ENCODE measurements at places on chromosomes 3 and 15.
A peak's percentile ranks its signal among the peaks of the same experiment; 100 is the strongest.

DNA sequence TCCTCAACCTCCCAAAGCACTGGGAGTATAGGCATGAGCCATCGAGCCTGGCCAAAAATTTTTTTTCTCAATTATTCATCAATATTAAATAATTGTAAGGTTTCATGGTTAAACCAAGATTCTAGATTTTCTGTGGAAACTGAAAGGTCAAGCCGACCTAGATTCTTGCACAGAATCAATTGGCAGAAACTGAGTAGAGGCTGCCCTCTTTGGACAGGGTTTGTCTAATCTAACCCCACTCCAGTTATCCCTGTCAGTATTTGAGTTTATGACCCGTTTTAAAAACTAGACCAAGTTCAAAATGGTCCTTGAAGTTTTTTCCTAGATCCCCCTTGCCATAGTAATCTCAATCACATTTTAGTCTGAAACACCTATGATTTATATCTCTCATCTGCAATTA, 8.6 kb upstream of the ADAM10 start:
- DNase-seq: peak; percentile 22

DNA sequence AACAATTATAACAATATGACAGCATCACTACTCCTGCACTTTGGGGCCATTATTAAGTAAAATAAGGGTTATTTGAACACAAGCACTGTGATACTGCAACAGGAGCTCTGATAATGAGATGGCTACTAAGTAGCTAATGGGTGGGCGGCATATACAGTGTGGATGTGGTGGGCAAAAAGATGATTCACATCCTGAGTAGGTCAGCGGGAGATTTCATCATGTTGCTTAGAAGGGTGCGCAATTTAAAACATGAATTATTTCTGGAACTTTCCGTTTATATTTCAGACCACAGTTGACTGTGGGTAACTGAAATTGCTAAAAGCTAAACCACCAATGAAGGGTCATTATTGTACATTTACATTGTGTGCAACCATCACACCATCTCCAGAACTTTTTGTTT, 42.3 kb downstream of the FBXO22 start:
- no peak for DNase-seq

GRCh38 chr3:58743296-58743695, 76.7 kb upstream of the FAM3D start:
- DNase-seq: no peak

DNA sequence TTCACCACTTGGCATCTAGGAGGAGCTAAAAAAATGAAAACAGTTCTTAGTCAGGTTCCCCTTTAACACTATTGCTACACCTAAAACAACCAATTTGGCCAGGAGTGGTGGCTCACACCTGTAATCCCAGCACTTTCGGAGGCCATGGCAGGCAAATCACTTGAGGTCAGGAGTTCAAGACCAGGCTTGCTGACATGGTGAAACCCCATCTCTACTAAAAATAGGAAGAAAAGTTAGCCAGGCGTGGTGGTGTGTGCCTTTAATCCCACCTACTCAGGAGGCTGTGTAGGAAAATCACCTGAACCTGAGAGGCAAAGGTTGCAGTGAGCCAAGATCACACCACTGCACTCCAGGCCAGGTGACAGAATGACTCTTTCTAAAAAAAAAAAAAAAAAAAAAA, 124.1 kb downstream of the DGKG start:
- DNase-seq: no peak

- no peak for DNase-seq
Measured at GRCh38 chr15:99981191-99981647, 248.0 kb upstream of the LYSMD4 start.

- DNase-seq: no peak
Measured at GRCh38 chr3:186254676-186255650, 107.1 kb downstream of the DGKG start.

- DNase-seq: peak; percentile 25
Measured at GRCh38 chr15:100341239-100341749, 481 bp downstream of the ADAMTS17 start.

DNA sequence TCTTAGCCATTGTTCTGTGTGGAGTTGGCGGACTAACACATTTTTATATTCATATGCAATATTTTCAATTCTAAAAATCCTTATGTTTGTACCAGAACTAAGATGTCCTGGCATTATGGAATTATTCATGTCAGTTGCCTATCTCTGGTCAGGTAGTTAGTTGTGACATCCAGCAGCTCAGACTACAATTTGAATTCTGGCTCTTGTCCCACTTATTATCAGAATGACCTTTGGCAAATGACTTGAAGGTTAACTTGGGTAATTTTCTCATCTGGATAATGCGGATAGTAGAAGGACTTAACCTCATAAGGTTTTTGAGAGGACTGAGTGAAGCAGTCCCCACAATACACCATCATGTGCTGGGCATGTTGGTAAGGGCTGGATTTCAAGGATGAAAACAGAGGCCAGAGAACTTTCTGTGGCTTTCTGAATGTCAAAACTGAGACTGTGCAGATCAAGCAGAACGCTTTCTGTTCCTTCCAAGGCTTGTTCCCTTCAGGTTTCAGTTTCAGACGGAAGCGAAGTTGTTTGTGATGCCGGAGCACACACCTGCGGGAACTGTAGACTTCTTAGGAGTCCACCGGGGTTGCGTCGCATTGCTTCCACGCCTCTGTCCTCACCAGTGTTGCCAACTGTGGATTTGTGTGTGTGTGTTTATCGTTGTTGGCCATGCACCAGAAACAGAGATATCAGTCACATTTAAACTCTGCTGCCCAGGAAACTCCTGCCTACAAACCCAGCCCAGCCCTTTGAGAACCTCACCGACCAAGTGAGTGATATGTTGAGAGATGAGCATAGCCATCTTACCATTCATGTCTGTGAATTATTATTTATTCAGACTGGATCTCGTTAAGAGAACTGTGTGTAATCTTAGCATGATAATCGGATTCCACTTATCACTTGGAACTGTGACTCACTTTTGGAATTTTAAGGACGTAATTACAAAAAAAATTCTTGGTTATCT, 76.0 kb downstream of the PTPRG start:
- no peak for DNase-seq

DNA sequence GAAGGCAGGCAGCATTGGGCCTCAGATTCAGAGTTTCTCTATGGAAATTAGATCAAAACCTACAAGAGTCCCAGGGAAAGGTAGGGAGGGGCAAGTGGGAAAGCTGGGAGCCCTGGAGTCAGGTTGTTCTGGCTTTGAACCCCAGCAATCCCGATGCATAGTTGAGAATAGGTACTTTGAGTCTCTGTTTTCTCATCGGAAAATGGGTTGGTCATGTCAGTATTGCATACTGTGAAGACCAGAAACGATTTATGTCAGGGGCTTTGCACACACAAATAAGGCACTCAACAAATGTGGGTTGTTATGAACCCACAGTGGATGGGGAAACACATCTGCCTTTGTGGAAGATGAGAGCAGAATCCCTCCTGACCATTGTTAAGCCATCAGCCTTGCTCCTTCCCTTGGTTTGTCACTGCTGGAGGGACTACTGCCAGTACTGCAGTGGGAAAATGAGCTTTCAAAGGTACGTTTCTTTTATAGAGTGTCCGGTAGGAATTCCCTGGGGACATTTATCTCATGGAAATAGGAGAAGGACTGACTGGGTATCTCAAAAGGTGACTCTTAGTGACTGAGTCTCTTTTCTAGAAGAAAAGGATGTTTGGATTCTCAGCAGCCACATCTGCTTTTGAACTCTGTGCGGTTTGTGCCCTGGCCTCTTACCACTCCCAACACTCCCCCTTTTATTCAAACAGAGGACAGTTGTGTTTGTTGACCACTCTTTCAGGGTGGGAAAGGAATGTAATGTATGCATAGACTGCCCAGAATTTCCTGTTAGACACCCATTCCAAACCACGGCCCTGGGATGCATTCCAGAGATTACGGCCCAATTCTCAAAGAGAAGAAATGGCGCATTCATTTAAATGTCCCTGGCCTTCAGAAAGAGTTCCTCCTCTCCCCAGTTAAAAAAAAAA, 54.6 kb upstream of the VILL start:
- no peak for DNase-seq

DNA sequence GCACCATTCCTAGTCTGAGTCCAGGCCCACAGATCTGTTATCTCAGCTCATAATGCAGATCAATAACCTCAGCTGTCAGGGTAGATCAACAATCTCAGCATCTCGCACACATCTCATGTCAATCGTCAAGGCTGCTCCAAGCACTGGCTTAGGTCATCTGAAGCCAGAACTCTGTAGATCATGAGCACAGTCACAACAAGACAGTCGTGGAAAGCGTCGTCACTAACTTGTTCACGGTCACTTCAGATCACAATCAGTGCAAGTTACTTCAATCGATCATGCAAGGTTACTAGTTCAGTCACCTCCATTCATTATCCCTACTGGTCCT, 71.8 kb downstream of the RBPMS2 start:
- no peak for DNase-seq

DNA sequence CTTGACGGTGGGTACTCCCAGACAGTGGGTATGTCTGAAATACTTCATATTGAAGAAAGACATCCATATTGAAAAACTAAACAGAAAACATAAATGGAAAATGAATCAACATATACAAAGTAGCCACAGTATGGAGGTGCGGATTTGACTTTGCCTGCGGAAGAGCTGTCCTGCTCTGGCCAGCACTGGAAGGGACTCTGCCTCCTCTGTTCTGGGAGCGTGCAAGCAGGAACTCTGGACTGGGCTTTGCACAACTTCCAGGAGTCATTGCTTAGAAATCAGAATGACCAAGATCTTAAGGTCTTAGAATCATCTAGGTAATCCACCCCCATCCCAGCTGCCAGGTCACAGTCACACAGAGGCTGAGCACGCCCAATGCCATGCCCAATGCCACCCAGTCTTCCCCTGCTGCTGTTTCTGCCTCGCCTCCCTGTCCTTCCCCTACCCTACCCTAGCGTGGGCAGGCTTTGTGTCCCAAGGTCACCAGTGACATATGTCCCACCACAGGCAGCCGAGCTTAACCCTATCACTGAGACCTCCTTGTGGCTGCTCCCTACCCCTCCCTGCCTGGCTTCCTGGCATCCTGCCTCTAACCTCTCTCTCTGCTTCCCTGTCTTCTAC, 36.3 kb downstream of the CDC25A start:
- no peak for DNase-seq

DNA sequence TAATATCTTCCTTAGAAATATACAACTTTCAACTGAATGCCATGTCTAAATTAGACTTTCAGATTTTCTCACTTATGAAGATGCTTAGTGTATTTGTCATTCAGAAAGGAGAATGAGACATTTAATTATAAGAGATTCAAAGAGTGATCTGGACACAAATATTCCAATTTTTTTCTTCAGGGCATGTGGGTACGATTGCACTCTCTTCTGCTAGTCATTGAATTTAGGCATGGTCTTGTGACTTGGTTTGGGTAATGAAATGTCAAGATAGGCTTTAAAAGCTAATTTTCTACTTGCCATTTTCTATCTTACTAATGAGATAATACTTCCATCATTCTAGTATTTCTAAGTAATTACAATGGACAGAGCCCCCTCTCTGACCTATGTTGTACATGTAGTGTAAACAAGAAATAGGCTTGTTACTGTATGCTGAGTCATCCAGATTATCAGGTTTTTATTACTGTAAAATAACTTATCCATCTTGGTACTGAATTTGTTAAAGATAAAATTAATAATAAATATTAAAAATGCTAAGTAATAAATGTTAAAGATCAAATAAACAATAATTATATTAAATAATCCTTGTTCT, 770.8 kb upstream of the BCHE start:
- no peak for DNase-seq

GRCh38 chr3:143848704-143849103, 436 bp upstream of the SLC9A9 start:
- no peak for DNase-seq

DNA sequence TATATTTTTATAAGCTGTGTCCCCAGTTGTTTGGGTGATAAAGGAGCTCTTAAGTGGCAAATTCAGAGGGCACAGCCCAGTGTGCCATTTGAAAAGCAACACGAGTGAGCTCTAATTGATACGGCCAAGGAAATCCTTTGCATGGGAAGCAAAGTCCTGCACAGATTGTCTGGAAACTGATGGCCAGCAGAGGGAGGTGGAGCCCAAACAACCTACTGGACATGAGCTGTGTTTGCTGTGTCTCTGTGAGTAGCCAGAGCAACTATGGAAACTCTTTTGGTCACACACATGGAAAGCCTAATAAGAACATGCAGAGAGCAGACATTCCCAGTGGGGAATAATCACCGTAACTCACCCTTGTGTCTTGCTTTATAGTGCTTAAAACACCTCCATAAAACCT, 24.4 kb downstream of the ONECUT1 start:
- no peak for DNase-seq

- DNase-seq: no peak
Measured at GRCh38 chr3:71621825-71622537, 38.5 kb upstream of the FOXP1 start.

DNA sequence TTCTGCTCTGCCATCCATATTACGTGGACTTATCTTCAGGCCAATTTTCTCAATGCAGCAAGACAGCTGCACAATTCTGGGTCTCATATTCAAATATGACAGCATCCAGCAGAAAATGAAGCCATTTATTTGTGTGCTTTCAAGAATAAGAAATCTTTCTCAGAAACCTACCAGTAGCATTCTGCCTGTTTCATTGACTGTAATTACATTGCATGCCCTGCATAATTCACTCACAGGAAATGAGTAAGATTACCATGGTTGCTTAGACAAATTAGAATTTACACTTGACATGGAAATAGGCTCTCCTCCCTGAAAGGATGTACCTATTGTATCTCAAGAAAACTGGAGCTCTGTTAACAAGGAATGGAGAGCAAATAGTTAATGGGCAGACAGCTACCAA, 346.6 kb upstream of the DCBLD2 start:
- DNase-seq: no peak

DNA sequence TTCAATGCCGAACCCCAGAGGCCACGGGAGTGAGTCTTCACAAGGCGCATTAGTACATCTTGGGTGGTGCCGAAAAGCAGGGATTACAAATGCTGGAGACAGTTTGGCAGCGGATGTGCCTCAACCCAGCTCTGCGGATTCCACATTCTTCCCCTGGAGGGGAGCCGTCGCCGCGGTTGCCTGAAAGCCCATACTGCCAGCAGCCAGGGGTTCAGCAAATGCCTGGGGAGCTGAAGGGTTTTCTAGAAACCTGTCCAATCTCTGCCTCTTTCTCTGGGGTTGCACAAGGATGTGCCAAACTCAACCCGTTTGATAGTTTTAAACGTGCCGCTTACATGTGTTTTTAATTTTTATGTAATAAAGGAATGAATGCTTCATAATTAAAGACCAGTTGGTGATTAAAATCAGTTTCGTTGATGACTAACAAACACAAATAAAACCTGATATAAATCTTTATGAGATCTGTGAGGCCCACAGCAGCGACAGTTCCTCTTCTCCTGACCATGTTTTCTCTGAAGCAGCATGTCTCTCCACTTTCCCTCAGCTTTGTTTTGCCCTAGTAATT, 74.6 kb upstream of the LEKR1 start:
- no peak for DNase-seq
